ENCODE measurements at places on chromosomes 5 and 9.

DNA sequence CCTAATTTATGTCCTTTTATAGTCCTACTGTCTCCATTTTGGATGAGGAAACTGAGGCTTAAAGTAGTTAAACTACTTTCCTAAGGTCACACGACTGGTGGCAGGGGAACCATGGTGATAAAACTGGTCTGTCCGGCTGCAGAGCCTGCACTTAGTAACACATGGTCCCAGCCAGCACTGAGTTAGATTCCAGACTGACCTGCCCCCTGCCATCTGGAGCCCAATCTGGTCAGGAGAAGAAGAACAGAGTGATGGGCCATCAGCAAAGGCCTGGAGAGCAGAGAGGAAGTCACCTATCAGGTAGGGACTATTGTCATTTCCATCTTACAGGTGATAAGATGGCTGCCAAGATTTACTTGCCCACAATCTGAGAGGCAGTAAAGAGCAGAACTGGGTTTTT lies 86.6 kb upstream of the SLC25A48 start:
- no peak for DNase-seq

DNA sequence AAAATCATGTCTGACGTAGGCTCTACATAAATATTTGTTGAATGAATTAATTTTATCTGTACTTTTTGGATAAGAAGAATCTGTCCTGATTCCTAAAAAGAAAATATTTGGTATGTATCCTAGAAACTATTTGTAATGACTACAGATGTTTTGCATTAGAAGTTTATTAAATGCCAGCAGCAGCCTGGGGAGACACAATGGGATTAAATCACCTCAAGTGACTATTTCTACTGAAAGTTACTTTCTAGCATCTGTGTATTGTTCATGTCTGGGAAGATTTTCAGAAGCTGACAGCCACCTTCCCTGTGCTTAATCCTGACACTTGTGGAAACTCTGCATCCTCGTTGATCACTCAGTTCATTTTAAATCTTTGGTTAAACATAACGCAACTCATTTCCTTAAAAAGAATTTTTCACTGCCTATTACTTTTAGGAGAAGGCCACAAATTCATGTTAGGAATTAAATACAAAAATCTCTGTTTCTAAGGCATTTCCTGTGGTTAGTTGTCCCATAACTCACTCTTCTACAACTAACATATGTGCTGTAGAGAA lies 209.3 kb upstream of the PPP1R2B start:
- no peak for DNase-seq

GRCh38 chr9:126301985-126302603 lies 24.5 kb upstream of the MVB12B start:
- peak; percentile 58 for DNase-seq

DNA sequence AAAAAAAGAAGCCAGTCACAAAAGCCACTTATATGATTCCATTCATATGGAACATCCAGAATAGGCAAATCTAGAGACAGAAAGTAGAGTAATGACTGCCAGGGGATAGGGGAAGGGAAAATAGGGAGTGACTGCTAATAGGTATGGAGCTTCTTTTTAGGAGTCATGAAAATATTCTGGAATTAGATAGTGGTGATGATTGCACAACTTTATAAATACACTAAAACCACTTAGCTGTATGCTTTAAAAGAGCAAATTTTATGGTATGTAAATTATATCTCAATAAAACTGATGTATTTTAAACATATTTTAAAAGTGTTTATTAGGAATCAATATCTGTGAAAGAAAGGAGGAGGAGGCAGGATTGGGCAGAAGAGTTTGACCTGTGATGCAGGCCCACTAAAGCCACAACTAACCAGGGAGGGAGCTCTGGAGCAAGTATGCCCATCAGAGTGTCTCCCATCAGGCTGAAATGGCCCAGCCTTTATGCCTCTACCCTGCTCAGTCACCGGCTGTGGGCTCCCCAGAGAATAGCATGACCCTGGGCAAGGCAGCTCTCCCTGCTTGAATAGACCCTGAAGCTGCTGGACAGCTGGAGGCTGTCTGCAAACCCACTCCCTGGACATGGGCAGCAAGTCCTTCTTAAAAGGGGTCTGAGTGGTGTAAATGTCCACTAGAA lies 96.0 kb upstream of the SLC44A1 start:
- no peak for DNase-seq

DNA sequence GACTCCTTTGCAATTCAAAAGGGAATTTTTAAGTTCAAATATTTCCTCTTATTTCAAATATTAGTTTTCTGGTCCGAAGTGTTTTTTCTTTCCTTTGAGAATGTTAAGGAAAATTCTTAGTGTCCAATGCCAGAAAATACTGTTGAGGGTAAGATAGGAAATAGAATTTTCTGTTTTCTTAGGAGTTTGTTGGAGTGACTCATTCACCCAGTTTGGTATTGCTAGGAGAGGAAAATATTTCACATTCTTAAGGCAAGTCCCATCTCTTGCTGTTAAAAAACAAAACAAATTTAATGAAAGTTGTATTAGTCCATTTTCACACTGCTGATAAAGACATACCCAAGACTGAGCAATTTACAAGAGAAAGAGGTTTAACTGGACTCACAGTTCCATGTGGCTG lies 349.2 kb upstream of the ADAMTSL1 start:
- DNase-seq: no peak

DNA sequence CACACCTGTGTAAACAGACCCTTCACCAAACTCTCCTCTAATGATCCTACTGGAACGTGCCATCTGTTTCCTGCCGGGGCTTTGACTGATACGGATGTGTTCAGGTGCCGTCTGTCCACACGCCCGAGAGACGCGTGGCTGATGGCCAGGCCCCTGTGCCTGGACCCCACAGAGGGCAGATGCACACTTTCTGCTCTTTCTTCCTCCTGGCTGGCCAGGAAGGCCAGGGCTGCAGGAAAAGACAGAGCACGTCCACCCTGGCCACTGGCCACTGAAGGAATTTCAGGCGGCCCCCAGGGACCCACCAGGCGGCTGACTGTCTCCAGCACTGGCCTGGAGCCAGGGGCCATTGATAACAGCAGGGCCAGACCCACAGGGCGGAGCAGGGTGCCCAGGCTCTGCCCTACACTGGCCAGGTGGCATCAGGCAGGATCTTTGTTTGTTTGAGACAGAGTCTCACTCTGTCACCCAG lies 3.6 kb upstream of the ENG start:
- DNase-seq: peak; percentile 86
